ENCODE measurements at places on chromosomes 2 and 18. TPM values are rescaled to one million over a fixed set of nuclear protein-coding genes. Genes with fewer than 3 reads are reported as not detected.

HOXD13 gene
- not detected for total RNA-seq

IMPA2 gene
- 51.3 TPM for total RNA-seq

RGPD3 gene
- total RNA-seq = 0.14 TPM

ABCB11 gene
- 0.07 TPM for total RNA-seq

DNA sequence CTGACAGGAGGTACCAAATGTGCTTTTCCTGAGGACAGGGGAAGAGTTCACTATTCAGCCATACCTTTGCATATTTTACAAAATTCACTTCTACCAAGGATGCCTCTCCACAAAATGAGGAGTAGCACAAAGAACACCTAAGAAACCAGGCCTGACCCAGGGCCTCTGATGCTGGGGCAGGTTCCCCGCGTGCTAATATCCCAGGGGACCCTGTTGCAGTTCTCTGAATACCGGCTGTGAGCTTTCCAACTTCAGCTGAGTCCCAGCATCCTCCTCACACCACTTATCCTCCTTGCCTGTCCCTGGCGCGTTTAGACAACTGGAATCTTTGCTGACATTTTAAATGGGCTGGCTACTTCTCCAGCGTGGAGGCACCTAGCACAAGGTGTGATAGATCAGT, 142.3 kb downstream of the BCL2 start:
- DNase-seq = no peak

DNA sequence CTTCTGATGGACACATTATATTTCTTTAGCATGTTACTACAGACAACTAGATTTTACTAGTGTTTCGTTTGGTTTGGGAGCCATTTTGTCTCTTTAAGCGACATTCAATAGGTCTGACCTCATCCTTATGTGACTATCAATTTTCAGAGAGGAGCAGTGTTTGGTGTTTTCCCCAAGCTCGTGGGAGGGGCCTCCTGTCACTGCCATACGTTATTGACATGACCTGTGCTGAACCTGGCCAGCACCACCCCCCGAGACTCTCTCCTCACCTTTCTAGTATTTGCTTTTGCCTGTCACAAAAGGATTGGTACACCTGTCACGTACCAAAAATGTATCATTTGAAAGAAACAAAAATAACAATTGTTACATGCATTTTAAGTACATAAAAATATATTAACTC, 69.3 kb downstream of the PSMG2 start:
- no peak for DNase-seq

DNA sequence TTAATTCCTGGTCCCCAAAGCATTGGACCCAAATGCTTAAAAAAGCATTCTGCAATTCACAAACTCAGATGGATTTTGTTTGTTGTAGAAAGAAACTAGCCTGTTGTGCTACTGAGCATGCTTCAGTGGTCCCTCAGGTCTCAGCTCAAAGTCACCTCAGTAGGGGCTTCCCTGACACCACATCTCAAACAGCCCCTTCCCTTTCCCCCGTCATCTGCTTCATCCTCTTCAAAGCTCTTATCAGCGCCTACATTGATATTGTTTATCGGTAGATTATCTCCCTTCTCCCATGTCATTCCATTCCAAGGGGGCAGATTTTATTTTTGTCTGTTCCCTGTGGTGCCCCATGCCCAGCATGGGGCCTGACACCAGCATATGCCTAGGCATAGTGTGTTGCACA, 172.9 kb downstream of the CELF4 start:
- DNase-seq = no peak
